CD4-positive, alpha-beta T cell treated with Interferon alpha-2 for 1 hour (primary cell): ENCODE measurements at places on chromosomes 2 and 18.

DNA sequence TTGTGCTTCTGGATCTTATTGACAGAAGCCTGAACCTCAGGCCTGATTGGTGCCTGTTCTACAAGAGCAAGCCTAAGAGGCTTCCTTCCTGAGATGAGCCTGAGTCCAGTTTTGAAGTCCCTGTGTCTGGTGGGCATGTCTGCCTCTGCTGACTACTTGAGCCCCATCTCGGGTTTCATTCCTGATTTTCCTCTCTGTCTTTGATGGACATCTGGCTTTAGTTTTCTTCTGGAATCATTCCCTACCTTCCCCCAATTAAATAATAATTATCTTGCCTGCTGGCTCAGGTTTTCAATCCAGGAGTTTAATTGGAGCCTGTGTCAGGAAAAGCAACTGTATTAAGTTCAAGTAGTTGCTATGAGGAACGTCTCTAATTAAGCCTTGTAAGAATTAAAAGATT is 135.5 kb upstream of the MC4R start:
- DNase-seq = no peak

DNA sequence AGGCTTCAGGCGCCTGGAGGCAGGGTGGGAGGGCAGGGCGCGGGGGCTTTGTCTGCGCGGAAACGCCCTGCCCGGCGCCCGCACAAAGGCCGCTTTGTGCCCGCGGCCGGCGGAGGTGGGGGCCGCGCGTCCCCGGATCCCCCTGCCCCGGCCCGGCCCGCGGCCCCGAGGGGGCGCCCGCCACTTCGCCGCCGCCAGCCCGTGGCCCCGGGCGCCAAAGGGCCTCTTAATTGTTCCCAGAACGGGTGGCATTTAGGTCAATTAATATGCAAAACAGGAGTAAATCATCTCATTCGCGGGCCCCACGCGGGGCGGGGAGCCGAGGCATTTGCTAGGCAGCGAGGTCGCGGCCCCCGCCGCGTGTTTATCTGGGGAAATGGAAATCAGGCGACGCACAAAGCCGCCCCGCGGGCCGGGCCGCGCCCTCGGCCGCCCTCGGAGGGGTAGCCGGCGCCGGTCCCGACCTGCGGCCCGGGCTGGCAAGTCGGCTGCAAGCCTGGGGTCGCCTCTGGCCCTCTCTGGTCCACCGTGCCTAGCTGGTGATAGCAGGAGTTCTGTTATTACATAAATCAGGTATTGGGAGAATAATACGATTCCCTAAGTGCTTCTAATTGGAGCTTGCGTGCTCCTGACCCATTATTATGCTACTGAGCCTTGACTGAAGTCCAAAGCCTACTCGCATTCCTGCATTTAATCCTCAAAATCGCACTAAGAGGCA is 148.2 kb upstream of the GLI2 start:
- no peak for DNase-seq

GRCh38 chr2:11102956-11103860 is 52.1 kb upstream of the SLC66A3 start:
- DNase-seq = no peak

- DNase-seq = no peak
These were observed 89.8 kb upstream of the ITGA4 start for GRCh38 chr2:181367411-181367810.

GRCh38 chr2:33764551-33764950 is 165.5 kb upstream of the FAM98A start:
- no peak for DNase-seq

- no peak for DNase-seq
These were observed 161.7 kb downstream of the PARD3B start for GRCh38 chr2:204706939-204707338.
